ENCODE measurements at places on chromosomes 5 and 9. TPM values are rescaled to one million over a fixed set of nuclear protein-coding genes. Genes with fewer than 3 reads are reported as not detected.

DNA sequence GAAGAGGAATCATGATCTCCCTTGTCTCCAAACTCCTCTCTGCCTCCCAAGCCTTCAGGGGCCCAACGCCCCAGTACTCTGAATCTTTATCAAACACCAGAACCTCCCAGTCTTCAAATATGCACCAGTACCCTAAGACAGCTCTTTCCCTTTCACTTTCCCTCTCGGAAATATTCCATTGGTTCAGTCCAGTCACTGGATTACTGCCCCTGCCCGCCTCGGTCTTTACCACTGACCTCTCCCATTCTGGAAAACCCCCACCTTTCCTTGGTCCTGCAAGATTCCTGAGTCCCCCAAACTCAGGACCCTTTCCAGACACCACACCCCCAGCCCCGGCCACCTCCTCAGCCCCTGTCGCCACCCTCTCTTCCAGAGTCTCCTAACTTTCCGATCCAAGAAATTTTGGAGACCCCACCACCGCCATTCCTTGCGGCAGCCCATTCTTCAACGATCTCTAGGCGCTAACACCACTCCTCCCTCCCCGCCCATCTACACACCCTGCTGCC is 674 bp downstream of the C5orf15 start:
- peak; percentile 9 for DNase-seq

- DNase-seq, result no peak
These were observed 14.0 kb downstream of the MAP3K1 start for GRCh38 chr5:56829137-56829908.

Gene PCDHB7
- total RNA-seq, result under 0.01 TPM

GRCh38 chr5:72608297-72608696 is 101.1 kb upstream of the ZNF366 start:
- DNase-seq, result no peak

DNA sequence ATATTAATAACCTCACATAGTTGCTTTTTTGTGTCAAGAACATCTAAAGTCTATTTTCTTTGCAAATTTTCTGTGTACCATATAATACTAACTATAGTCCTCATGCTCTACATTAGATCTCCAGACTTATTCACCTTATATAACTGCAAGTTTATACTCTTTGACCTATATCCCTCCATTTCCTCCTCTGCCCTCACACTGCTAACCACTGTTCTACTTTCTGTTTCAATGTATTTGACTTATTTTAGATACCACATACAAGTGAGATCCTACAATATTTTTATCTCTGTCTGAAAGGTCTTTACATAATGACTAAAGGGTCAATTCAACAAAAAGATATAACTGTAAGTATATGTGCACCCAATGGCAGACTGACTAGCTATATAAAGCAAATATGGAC is 789.7 kb upstream of the ZNF608 start:
- DNase-seq, result no peak

GRCh38 chr5:173201636-173202265 is 33.3 kb downstream of the NKX2-5 start:
- no peak for DNase-seq

DNA sequence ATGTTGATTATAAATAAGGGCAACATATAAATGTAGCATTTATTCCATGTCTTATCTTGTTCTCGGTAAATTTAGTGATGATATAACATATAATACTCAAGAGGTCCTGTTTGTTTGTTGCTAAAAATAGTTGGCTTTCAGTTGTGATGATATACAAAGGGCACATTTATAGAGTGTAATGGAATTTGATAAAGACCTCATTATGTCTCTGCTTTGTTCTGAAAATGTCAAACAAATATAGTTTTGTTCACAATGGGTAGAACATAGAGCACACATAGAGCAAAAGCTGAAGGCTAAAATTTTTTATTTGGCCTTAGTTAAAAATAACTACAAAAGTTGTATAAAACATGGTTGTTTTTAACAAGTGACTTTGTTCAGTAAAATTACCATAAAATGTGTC is 477.1 kb upstream of the SMC2 start:
- no peak for DNase-seq

Gene PHPT1
- total RNA-seq, result 36.9 TPM

Gene NMUR2
- not detected for total RNA-seq

Gene LECT2
- total RNA-seq, result not detected

- no peak for DNase-seq
These were observed 869.4 kb upstream of the NUDT12 start for GRCh38 chr5:104431981-104432380.

Gene CDC20B
- total RNA-seq, result not detected

Measured in hematopoietic multipotent progenitor cell (in vitro differentiated cells).